NCI-H345 (cell line): ENCODE measurements at places on chromosomes 16 and 17.
A peak's percentile ranks its signal among the peaks of the same experiment; 100 is the strongest.

GRCh38 chr17:64150237-64151015, 20.5 kb upstream of the ERN1 start:
- no peak for DNase-seq

GRCh38 chr17:34565713-34566112, 13.7 kb upstream of the TMEM132E start:
- no peak for DNase-seq

GRCh38 chr16:51641191-51641765, 490.2 kb upstream of the SALL1 start:
- DNase-seq: no peak

DNA sequence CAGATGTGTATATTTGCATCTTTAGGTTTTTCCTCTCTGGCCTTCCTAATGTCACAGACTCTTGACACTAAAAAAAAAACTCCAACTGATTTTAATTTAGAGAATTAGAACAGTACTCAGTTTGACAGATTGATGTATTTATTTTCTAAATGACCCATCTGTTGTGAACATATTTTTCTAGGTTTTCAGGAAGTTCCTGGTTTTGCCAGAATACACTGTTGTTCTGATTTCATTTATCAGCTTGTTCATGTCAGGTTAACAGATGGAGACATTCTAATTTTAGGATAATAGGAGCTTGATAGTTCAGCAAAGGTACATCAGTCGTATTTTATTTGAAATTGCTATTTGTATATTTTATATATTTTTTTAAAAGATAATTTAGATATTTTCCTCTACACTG, 133.4 kb downstream of the TANC2 start:
- DNase-seq: no peak

GRCh38 chr16:3461151-3461550, 17.7 kb downstream of the NAA60 start:
- no peak for DNase-seq

- DNase-seq: no peak
Measured at GRCh38 chr16:63037761-63038396, 1001.6 kb upstream of the CDH8 start.

DNA sequence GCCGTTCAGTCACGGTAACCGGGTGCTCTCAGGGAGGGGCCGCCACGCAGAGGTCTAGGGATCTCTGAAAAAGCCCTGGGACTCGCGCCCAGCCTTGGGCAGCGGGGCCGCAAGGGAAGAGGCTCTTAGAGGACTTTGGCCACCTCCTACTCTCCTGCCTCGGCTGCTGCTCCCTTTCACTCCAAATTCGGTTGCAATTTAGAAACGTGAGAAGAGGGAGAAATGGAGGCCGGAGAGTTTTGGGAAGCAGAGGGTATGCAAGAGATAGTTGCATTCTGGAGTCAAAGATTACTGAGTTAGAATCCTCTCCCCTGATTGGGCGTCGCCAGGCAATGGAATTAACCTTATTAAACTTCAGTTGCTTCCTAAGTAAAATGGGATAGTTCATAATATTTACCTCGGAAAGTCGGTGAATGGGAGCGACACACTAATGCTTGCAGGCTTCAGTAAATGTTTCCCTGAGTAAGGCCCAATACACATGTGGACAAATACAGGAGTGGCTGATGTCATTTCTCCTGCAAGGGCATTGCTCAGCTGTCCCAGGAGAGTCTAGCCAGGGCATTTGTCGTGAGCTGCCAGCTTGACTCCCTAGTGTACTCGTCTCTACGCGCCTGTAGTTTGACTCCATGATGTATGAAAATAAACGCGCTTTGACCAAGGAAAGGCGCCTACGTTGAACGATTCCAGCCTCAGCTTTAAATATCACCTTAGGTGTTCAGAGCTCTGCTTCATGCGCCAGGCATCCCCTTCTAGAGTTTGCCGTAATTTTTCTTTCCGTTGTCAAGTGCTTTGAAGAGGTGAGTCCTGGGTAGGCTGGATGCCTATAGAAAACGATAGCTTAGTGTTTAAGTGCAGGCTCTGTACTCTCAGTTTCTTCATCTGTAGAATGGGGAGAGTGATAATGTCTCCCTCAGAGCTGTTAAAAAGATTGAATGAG, 667 bp downstream of the OGFOD1 start:
- no peak for DNase-seq

DNA sequence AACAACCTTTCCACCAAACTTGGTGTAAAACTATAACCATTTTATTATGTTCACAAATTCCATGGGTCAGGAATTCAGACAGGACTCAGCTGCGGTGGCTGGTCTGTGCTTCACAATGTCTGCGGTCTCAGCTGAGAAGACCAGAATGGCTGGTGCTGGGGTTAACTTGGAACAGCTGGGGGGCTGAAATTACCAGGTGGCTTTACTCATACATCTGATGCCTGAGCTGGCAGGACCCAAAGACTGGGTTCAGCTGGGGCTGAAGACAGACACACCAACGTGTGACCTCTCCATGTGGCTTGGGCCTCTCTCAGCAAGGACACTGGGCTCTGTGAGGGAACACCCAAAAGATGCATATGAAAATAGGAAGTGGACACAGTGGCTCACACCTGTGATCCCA, 5.7 kb upstream of the HID1 start:
- no peak for DNase-seq

- no peak for DNase-seq
Measured at GRCh38 chr16:60261425-60261824, 1527.3 kb upstream of the GOT2 start.

DNA sequence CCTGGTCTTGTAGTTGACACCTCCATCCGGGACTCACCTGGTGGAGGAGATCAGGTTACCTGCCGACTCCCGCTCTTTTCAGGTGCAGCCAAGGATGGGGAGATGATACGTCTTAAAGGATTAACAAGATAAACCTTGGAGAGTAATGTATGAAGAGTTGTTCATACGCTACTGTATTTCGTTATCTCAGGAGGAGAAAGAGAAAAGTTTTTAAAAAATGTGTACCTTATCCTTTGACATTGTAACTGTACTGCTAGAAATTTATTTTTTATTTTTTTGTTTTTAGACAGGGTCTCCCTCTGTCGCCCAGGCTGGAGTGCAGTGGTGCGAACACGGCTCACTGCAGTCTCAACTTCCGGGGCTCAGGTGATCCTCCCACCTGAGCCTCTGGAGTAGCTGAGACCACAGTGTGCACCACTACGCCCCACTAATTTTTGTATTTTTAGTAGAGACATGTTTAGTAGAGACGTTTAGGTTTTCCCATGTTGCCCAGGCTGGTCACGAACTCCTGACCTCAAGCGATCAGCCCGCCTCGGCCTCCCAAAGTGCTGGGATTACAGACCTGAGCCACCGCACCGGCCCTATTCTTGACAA, 764 bp upstream of the SMURF2 start:
- no peak for DNase-seq

DNA sequence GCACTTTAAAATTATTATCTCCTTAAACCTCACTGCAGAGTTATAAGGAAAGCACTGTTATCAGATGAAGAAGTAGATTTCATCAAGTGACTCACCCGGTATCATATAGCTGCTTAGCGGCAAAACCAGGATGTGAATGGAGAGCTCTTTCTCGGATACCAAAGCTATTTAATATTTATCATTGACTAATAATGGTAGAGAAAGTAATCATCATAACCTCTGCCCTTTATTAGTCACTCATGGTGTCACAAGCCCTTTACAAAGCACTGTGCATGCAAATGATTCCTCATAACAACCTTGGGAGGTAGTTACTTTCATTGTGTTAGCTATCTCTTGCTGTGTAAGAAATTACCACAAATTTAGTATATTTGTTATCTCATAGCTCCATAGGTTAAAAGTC, 592.9 kb downstream of the MAF start:
- no peak for DNase-seq

DNA sequence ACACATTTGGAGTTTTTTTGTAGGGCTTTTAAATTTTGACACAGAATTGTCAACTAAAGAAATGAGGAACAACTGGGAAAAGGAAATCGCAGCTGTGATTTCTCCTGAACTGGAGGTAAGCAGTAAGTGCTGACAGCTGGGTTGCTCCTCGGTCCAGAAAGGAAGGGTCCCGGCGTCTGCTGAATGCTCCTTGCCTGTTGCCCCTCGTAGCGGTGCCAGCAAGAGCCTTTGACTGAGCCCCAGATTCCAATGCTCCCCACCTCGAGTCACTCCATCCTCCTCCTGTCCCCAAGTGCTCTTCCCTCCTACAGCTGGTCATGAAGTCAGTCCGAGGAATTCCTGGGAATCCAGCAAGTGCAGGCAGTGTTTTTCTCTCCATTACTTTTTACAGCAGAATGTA, 32.0 kb upstream of the ENDOV start:
- DNase-seq: no peak

DNA sequence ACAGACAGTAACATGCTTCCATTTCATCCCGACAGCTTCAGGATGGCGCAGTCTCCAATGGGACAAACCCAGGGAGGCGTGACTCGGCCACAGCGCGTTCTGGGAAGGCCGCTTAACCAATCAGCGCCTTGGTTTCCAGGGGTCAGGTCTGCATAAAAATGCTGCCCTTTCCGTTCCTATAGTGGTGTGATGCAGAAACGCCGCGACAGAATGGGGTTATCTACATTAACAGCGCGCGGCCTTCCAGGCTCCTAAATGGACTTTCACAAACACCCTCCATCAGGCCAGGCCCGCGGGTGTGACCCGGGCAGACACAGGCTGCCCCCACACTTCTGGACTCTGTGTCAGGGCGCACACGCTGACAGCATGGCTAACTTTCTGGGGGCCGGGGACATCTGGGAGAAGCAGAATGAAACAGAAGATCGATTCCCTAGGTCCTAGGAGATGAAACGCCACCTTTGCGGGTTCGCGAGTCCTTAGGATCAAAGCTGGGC, 792 bp downstream of the TMEM231 start:
- DNase-seq: peak; percentile 57

- DNase-seq: no peak
Measured at GRCh38 chr16:68866933-68867332, 23.6 kb downstream of the TANGO6 start.

DNA sequence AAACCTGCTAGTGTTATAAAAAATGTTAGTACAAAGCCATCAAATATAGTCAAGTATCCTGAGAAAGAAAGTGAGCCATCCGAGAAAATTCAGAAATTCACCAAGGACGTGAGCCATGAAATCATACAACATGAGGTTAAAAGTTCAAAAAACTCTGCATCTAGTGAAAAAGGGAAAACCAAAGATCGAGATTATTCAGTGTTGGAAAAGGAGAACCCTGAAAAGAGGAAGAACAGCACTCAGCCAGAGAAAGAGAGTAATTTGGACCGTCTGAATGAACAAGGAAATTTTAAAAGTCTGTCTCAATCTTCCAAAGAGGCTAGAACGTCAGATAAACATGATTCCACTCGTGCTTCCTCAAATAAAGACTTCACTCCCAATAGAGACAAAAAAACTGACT, 31.7 kb downstream of the RBBP6 start:
- DNase-seq: no peak

DNA sequence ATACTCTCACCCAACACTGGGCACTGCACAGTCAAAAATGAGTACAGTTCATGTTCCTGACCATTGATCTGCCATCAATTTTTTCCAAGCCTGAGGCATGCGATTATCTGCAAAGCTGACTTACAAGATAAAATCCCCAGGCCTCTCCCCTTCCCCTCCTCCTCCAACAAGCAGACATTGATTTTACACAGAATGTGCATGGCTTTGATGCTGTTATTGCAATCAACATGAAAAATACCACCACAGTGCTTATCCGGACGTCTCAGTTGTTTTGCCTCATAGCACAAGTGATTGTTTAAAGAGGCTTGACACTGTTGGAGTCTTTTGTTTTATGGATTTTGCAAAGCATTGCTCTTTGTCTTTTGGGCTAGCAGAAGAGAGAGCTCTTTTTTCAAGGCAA, 163.8 kb downstream of the TOX3 start:
- DNase-seq: no peak

GRCh38 chr17:21113716-21114115, 13.0 kb upstream of the DHRS7B start:
- no peak for DNase-seq

DNA sequence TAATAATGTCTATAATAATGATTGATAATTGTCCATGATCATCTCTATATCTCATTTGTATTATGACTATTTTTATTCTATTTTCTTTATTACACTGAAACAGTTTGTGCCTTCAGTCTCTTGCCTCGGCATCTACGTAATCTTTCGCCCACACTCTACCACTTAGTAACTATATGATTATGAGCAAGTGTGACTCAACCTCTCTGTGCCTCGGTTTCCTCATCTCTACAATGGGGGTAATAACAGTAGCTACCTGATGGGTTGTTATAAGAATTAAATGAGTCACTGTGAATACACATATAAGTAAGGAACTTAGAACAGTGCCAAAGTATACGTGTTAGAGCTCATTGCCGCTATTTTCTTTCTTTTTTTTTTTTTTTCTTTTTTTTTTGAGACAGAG, 3.7 kb upstream of the SLC16A11 start:
- no peak for DNase-seq

GRCh38 chr17:79840269-79840988, 1.2 kb upstream of the CBX4 start:
- peak; percentile 59 for DNase-seq

- no peak for DNase-seq
Measured at GRCh38 chr17:42982266-42982665, 1.9 kb downstream of the RUNDC1 start.

DNA sequence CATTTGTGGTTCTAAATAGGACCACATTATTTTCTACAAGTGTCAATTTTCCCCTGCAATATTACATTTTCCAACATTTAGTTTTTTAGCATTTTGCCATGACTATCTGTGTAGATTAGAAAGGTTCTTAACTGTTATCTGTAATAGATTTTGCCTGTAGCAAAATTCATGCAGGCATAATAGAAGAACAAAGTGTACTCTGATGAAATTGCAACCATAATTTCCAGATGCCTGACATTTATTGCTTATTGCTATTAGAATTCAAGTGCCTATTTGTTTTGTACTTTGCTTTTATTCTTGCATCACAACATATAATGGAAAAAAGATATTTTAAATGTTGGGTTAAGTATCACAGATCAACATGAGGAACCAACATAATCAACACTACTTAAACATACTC, 337.7 kb downstream of the TOX3 start:
- no peak for DNase-seq

DNA sequence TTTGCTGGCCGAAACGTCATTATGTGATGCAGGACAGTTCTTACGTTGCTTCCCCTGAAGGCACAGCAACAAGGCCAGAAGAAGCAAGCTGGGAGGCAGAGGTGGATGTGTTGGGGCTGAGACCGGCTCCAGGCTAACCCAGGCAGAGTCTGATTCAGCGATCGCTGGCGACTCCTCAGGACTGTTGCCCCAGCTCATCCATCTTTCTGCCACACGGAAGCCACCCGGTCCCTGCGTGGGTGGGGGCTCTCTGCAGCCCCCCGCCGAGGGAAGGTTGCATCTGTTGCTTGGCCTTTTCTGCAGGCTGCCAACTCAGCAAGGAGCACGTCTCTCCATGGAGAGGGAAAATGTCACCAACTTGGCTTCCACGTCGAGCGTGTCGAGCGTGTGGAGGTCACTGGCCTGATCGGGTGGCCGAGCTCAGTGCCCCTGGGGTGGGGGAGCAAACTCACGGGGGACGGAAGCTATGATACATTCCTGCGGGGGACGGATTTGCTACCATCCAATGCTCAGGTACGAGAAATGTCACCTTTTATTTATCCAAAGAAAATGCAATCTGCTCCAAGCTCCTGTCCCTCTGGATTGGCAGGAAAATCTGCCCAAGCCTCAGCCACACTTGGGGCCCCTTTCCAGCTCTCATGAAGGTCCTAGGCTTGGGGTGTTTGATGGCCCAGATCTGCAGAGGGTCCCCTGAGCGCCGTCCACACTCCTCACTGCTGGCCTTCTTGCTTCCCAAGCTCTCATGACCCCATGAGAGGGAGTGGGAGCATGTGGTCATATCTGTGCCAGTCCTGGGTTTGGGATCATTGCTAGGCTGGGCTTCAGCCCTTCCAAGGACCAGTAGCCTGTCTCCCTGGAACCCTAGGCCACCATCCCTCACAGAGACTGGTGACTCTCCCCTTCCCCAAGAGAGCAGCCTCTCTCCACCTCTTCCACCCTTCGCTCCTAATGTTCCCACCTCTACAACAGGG, 69.4 kb downstream of the RPH3AL start:
- no peak for DNase-seq
